ENCODE measurements at places on chromosomes 13 and 19.

- no peak for DNase-seq
These were observed 3.2 kb downstream of the ZNF699 start for GRCh38 chr19:9306443-9306842.

DNA sequence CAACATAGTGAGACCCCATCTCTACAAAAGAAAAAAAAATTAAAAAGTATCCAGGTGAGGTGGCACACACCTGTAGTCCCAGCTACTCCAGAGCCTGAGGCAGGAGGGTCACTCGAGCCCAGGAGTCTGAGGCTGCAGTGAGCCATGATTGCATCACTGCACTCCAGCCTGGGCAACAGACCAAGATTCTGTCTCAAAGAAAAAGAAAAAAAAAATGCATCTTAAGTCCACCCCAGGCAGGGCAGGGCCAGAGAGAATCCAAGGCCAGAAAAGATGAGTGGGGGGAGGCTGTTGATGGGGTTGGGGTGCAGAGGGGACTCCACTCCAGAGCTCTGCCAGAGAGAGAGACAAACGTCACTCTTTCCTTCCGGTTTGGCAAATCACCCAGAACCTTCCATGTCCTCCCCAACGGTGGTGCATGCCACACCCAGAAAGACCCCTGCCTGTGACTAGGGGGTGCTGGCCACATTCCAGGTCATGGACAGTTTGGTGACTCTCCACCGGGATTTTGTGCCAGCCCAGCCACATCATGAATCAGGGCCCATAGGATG lies 431 bp downstream of the FUT3 start:
- DNase-seq = no peak

GRCh38 chr13:43221611-43222010 lies 198.2 kb downstream of the DNAJC15 start:
- no peak for DNase-seq

- peak; percentile 48 for DNase-seq
These were observed at the start of gene RYR1 for GRCh38 chr19:38433268-38433733. TSS of gene RYR1 (plus strand) at chr19:38433691. CDS start at chr19:38433830, 139 bp downstream.

GRCh38 chr13:23667750-23668149 lies 97.5 kb downstream of the TNFRSF19 start:
- DNase-seq = no peak

DNA sequence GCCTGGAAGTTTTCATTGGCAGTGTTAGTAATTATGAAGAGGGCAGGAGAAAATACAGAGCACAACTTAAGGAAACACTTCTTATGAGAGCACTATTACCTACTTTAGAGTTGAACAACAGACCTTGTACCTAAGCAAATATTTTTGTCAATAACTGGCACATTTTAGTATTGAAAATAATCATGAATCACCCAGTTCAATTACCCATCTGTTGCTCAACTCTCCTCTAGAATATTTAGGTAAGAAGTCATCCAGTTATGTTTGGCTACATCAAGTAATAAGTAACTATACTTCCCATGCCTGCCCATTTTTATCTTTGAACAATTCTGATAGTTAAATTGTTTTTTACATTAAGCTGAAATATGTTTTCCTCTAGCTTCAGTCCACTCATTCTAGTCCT lies 893.4 kb downstream of the DIAPH3 start:
- DNase-seq = no peak

DNA sequence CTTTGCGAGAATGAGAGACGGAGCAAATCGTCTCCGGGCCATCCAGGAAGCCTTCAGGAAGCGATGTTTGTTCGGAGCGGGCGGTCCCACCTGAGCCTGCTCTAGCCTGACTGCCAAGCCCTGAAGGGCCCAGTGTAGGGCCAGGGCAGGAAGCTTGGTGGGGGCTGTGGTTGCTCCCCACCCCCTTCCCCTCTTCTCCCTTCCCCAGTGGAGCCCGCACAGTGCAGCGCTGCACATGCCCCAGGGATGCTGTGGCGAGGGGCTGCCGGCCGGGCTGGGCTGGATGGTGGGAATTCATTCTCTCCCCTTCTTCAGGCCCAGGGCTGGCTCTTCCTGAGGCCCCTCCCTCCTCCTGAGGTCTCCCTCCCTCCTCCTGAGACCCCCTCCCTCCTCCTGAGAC lies 7.1 kb upstream of the GRTP1 start:
- no peak for DNase-seq

GRCh38 chr13:50152655-50153309 lies 137.5 kb downstream of the KCNRG start:
- peak; percentile 5 for DNase-seq

GRCh38 chr19:50712833-50713232 lies 6.8 kb downstream of the SHANK1 start:
- no peak for DNase-seq

- no peak for DNase-seq
These were observed 573.8 kb upstream of the MIR17HG start for GRCh38 chr13:90773681-90774080.

DNA sequence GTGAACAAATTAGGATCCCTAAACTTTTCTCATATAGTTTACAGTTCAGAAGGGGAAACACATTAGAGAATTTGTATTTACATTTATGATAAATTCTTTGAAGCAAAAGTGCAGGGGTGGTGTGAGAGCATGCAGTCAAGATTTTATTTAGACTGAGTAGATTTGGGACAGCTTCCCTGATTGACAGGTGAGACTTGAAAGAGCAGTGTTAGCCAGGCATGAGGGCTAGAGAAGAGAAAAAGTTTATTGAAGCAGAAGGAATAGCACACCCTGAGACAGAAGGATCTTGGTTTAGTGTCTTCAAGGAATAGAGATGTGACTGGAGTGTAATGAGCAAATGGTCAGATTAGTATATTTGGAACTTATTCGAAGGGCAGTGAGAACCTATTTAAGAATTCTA lies 50.5 kb downstream of the PDS5B start:
- DNase-seq = no peak

DNA sequence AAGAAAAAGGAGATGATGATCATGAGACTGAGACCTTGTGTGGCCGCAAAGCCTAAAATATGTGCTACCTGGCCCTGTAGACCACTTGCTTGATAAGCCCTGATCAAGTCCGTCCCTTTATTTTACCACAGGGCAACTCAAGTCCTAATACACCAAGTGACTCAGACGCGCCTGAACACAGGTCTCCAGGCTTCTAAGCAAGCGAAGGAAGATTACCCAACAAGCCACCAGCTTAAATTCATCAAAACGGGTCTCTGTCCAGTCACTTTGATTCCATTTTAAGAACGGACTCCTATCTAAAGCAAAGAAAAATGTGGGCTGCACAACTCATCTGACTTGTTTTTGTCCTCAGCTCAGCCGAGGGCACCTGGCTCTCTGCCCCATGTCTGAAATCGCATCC lies 26.8 kb downstream of the SLC7A1 start:
- DNase-seq = no peak

- peak; percentile 5 for DNase-seq
These were observed 15.9 kb downstream of the CBY2 start for GRCh38 chr13:45718063-45718462.

DNA sequence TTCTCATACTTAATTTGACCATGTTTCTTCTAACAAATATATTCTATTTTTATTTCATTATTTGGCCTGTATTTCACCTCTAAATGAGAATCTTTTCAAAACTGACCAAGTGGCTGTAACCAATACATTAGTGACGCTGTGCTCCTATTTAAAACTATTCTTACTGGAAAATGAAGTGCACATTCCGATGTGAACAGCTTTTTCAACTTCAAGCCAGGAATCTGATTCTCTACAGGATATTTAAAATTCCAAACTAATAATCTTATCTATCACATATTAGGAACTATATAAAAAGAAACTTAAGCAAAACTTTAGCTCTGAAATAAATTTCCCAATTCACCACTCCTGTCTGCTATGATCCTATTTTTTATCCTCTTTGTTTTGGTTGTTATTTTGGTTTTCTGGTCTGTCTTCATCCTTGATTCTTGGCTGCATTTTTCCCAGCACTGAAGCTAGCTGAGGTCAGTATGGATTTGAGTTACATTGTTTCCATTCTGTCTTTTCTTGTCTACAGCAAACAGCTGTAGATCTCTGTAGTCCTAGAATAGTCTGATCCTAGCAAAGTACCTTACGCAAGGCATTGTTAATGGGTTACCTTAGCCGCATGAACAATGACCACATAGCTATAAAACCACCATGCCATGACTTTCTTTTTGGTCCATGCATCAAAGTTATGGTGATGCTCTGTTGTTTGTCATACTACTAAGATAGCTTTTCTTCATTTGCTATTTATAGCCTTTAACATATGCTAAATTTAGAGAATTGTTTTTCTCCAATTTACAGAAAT lies 748.6 kb upstream of the SPRY2 start:
- DNase-seq = no peak

GRCh38 chr19:39125554-39126311 lies at the start of gene PAK4:
TSS of gene PAK4 (plus strand) at chr19:39125786. CDS start at chr19:39169554, 43,768 bp downstream.
- DNase-seq = peak; percentile 97

DNA sequence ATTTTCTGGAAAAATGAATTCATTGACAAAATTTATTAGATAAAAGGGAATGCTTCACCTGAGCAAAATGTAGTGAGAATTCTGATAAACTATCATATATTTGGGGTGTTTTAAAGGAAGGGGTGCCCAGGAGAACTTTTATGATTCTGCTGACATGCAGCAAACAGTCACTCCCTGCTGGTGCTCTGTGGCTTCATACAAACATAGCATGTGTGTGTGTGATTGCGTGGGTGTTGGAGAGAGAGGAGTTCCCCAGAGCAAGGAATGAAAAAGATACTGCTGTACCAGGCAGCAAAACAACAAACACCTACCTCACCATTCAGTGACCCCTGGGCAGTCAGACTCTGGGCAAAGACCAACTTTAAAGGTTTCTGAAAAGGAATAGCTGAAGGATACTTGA lies 546.7 kb downstream of the RFC3 start:
- no peak for DNase-seq

GRCh38 chr19:37467608-37468090 lies 405 bp upstream of the ZNF569 start:
- DNase-seq = no peak

GRCh38 chr19:48689449-48689848 lies 6.3 kb upstream of the FUT2 start:
- DNase-seq = no peak

Data from CD4-positive, alpha-beta T cell treated with Interleukin-10 for 1 hour (primary cell).